ENCODE measurements at places on chromosomes 11 and 22.

- DNase-seq: no peak
Measured at GRCh38 chr11:2687782-2688191, 12.0 kb downstream of the KCNQ1OT1 start.

DNA sequence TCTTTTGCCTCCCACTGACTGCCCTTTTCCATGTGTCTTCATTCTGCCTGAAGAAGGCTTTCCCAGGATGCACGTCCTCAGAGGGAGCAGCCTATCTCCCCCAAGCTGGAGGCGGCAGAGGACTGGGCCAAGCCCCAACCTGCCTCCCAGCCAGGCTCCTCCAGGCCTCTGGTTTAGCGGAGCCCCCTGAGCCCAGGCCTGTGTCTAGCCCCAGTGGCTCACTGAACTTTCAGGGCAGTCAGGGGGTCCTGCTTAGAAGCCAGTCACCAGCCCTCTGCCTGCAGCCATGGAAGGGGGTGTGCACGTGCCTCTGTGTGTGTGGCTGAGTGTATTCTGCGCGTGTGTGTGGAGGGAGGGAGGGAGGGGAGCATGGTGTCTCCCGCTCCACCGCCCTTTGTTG is 10.4 kb upstream of the GRK2 start:
- DNase-seq: no peak

- no peak for DNase-seq
Measured at GRCh38 chr11:99937330-99937729, 749.8 kb upstream of the ARHGAP42 start.

DNA sequence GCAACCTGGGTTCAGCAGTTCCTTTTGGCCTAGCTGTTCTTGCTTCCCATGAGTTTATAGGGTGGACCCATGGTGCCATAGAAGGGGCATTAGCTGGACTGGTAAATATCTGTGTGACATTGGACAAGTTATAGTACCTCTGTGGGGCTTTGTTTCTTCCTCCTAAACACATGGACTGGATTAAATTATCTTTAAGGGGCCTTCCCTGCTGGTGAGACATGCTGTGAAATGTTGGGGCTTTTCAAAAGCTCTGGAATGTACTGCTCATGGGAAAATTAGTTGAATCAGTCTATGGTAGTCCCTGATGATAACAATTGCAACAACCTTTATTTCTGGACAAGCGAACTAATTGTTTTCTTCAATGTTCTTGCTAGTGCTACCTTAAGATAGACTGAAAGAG is 276.2 kb downstream of the BLID start:
- DNase-seq: no peak

Data from stimulated activated CD8-positive, alpha-beta memory T cell treated with anti-CD3 and anti-CD28 coated beads, Interleukin-7, amount 100 ng/mL, for 1 hour (primary cell).